ENCODE measurements at places on chromosomes 12 and 14. TPM values are rescaled to one million over a fixed set of nuclear protein-coding genes. Genes with fewer than 3 reads are reported as not detected.

AHNAK2 gene
- 218 TPM for total RNA-seq

KCNJ8 gene
- total RNA-seq, result 17.5 TPM

EID3 gene
- 19.1 TPM for total RNA-seq

RIMBP2 gene
- 1.2 TPM for total RNA-seq
